ENCODE measurements at places on chromosomes 1 and 21. TPM values are rescaled to one million over a fixed set of nuclear protein-coding genes. Genes with fewer than 3 reads are reported as not detected.
A peak's percentile ranks its signal among the peaks of the same experiment; 100 is the strongest.

The ADGRL4 gene
- 73.5 TPM for total RNA-seq

The SMIM11 gene
- total RNA-seq = not detected

The OVAAL gene
- total RNA-seq = not detected

DNA sequence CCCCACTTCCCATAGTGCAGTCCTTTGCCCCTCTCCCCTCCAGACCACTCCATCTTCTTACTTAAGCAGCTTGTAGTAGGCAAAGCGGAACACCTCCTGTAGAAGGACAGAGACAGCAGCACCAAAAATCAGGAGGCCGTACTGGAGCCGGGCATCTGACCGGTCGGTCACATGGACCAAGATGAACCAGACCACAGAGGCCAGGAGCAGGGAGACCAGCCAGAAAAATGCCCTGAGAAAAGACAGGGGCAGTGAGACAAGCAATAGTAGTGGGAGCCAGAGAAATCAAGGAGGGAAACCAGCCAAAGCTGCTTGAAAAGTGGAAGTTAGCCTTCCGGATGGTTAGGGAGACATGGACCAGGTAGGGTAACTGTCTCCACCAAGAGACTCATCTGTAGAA is 920 bp downstream of the APH1A start:
- H3K27me3 ChIP-seq = no peaks in the 10 kb centered on the region
- H3K4me3 ChIP-seq = peak overlapping the region; percentile 86
- H3K4me1 ChIP-seq = peaks cover 19% of the 10 kb centered on the region
- H3K27ac ChIP-seq = peak overlapping the region; percentile 91

DNA sequence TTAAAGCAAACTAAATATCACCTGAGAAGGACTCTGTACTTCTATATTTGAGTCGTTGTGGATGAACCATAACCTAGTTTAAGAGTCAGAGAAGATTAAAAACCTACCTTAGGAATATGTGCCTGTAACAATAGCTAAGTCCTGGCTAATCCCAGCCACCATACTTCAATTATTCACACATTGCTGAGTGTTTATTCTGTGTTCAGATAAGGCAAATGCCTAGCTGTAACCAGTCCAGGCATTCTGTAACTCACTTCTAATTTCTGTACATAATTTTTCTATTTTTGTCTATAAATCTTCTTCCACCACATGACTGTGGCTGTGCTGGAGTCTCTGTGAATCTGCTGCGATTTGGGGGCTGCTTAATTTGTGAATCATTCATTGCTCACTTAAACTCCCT is 441.9 kb upstream of the ADAMTS5 start:
- H3K4me3 ChIP-seq = no peak overlapping the region
- H3K4me1 ChIP-seq = no peaks in the 10 kb centered on the region
- H3K27me3 ChIP-seq = no peaks in the 10 kb centered on the region
- H3K36me3 ChIP-seq = no peaks in the 10 kb centered on the region
- no peak for DNase-seq

GRCh38 chr21:38439957-38440356 is 58.3 kb downstream of the ERG start:
- peaks cover 11% of the 10 kb centered on the region for H3K4me1 ChIP-seq
- H3K4me3 ChIP-seq = no peak overlapping the region
- DNase-seq = no peak
- H3K36me3 ChIP-seq = no peaks in the 10 kb centered on the region
- H3K27ac ChIP-seq = peak overlapping the region; percentile 92

DNA sequence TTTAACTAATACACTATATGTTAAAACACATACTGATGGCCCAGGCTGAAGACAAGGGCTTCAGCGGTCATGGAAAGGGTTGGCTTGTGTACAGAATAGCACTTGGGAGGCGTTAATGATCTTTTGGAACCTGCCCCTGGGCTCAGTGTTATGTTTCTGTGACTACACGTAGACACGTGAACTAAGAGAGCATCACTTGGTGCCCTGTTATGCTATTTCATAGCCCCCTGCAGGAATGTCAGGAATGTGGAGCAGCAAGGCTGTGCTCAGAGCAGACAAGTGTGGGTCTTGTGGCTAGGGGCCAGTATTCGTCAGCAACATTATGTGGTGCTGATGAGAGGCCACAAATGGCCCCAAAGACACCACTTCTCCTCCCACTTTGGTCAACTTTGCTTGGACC is 132.4 kb downstream of the MAP3K21 start:
- DNase-seq = no peak
- no peak overlapping the region for H3K4me3 ChIP-seq

DNA sequence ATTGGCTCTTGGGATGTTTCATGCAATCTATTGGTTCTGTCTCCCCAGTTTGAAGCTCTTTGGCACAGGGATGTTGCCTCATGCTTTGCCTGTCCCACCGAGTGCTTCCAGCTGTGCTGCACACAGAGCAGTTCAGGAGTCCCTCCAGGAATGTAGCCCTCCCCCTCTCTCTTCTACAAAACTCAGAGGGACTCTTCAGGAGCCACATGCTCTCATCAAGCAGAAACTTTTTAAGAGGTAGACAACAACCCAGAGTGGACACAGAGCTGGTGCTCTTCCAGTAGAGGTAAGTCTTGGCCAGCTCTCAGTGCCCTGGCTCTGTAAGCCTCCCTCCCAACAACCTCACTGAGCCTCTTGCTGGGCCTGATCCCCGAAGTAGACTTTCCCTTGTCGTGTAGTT is 11.6 kb upstream of the ZNF697 start:
- H3K4me1 ChIP-seq = no peaks in the 10 kb centered on the region
- H3K27me3 ChIP-seq = no peaks in the 10 kb centered on the region
- H3K27ac ChIP-seq = no peak overlapping the region
- H3K4me3 ChIP-seq = no peak overlapping the region

GRCh38 chr1:155706139-155706538 is 17.2 kb downstream of the DAP3 start:
- no peaks in the 10 kb centered on the region for H3K4me1 ChIP-seq
- H3K27me3 ChIP-seq = no peaks in the 10 kb centered on the region
- H3K4me3 ChIP-seq = no peak overlapping the region
- H3K36me3 ChIP-seq = peaks cover 7% of the 10 kb centered on the region
- H3K27ac ChIP-seq = no peak overlapping the region

DNA sequence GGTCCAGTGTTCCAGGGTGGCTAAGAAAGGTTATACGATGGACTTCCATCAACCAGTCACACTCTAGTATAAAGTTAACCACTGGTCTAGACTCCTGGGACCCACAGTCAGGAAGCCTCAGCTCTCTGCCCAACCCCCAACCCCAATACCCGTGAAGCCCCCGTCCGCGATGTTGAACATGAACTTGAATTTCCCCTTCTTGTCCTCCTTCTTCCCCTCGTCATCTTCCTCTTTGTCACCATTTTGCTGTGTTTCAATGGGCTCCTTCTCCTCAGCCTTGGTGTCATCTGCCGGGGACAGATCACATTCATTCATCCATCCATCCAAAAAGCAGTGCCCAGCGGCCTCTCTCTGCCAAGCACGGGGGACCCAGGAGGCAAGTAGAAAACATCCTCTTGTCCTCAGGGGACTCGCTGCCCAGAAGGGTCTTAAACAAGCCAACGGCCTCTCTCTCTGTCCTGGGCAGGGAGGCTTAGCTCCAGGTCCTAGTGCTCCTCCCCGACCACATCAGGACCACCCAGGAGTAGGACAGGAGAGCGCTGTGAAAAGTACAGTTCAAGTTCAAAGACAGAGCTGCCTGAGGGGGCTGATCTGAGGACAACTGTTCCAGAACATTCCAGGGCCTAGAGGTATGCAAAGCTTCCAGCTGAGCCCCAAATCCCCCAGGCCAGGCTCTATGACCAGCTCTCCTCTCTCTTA is 66.5 kb downstream of the KCNAB2 start:
- no peaks in the 10 kb centered on the region for H3K36me3 ChIP-seq
- no peak overlapping the region for H3K4me3 ChIP-seq
- H3K27ac ChIP-seq = no peak overlapping the region
- no peak for DNase-seq

The KRTAP12-2 gene
- not detected for total RNA-seq

GRCh38 chr1:45512641-45513054 is 9.0 kb downstream of the PRDX1 start:
- no peak overlapping the region for H3K27ac ChIP-seq
- no peak overlapping the region for H3K4me3 ChIP-seq
- H3K27me3 ChIP-seq = no peaks in the 10 kb centered on the region
- no peaks in the 10 kb centered on the region for H3K4me1 ChIP-seq

DNA sequence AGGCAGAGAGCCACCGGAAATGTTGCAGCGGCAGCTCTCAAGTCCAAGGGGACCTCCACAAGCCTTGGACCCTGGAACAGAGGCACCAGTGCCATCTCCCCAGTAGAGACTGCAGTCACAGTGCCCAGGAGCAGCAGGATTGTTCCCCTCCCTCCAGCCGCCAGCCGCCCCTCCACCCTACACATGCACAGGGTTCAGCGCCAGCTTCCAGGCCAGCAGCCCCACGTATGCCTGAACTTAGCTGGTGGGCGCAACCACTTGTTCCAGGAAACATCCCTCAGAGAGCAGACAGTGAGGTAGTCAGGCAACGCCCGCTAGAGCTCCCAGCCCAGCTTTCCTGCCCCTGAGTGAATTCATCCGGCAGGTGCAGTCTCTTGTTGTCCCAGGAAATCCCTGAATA is 1098.1 kb upstream of the NCAM2 start:
- no peak for DNase-seq
- H3K4me1 ChIP-seq = no peaks in the 10 kb centered on the region
- no peaks in the 10 kb centered on the region for H3K36me3 ChIP-seq
- no peak overlapping the region for H3K4me3 ChIP-seq

- DNase-seq = no peak
- no peak overlapping the region for H3K27ac ChIP-seq
- no peaks in the 10 kb centered on the region for H3K36me3 ChIP-seq
- no peak overlapping the region for H3K4me3 ChIP-seq
- no peaks in the 10 kb centered on the region for H3K27me3 ChIP-seq
Measured at GRCh38 chr21:31658053-31658452, 1.4 kb upstream of the SOD1 start.

DNA sequence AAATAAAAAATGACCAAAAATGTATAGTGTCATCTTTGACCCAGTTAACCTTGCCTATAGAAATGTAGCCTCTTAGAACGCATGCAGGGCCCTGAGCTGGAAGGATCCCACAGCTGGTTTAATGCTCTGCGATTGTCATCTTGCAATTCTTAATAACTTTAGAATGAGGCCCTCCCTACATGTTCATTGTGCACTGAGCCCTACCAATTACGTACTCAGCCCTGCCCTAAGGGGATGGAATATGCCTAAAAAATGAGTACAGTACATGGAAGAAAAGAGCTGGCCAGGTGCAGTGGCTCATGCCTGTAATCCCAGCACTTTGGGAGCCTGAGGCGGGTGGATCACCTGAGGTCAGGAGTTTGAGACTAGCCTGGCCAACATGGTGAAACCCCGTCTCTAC is 57.8 kb upstream of the BCAR3 start:
- no peaks in the 10 kb centered on the region for H3K36me3 ChIP-seq
- no peaks in the 10 kb centered on the region for H3K27me3 ChIP-seq
- H3K27ac ChIP-seq = no peak overlapping the region
- no peak overlapping the region for H3K4me3 ChIP-seq
- no peak for DNase-seq
- H3K4me1 ChIP-seq = no peaks in the 10 kb centered on the region

DNA sequence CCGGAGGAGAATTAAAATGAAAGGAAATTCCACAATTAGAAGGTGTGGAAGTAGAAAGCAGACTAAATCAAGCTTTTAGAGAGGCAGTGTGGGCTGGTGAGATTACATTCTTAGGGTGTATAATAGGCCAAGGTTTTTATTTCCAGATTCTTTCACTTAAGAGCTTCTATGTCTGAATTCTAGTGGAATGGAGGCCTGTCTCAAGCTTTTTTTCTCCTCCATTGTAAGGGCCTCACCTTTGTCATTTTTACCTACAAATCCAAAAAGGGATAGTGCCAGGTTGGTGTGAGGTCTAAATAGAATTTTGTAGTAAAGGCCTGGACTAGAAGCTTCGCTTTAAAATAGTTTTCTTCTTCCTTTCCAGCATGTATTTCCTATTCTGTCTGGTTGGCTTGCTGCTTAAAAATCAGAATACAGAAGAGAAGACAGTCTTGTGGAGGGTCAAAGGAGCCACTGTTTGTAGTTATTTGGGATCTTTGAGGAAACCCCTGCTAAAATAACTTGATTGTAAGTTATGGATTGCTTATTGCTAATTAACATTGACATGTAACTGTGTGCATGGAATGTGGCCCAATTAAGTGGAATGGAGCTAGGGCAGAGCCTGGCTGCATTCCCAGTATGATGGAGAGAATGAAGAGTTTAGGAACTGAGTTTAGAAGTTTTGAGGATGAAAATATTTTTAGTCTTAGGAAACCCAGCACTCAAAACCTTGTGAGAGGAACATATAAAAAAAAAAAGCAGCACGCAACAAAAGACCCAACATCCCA is 162.5 kb upstream of the B3GALT2 start:
- no peak overlapping the region for H3K27ac ChIP-seq
- no peaks in the 10 kb centered on the region for H3K27me3 ChIP-seq

DNA sequence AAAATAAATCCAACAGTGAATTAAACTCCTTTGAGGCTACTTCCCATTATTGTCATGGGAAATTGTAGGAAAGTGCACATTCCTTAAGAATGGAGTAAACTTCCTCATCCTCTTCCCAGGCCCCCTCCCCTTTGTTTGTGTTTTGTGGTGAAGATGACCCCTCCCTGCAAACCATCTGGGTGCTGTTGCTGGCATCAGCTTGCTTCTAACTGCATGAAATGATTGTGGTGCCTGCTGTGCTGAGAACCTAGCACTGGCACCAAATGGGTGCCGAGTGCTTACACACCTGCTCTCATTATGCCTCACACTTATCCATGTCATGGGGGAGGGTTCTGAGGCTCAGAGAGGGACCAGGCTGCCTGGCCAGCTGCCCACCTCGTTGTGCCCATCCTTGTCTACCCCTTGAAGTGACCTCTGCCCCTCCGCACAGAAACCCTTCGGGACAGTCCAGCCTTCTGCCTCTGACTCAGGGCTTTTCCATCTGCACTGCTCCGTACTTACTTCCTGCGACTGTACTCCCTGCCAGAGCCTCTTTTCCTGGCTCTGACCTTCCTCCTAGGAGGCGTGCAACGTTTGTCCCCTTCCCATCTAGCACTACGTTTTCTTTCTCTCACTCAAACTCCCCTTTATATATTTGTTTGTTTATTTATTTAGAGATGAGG is 30.6 kb downstream of the CAPN2 start:
- no peak overlapping the region for H3K4me3 ChIP-seq
- no peaks in the 10 kb centered on the region for H3K27me3 ChIP-seq
- no peak overlapping the region for H3K27ac ChIP-seq
- DNase-seq = no peak

GRCh38 chr1:30907481-30908315 is 860 bp downstream of the SDC3 start:
- H3K27ac ChIP-seq = peak overlapping the region; percentile 78
- no peaks in the 10 kb centered on the region for H3K36me3 ChIP-seq
- peaks cover 11% of the 10 kb centered on the region for H3K4me1 ChIP-seq
- peak overlapping the region; percentile 89 for H3K4me3 ChIP-seq
- no peaks in the 10 kb centered on the region for H3K27me3 ChIP-seq
- DNase-seq = no peak

The CRABP2 gene
- total RNA-seq = not detected
